Body of pancreas (tissue), 4 donors: ENCODE measurements at places on chromosomes 12 and 14. TPM values are rescaled to one million over a fixed set of nuclear protein-coding genes. Genes with fewer than 3 reads are reported as not detected.

- no peak for DNase-seq
Observed at GRCh38 chr14:75636100-75636692, 24.5 kb downstream of the ERG28 start.

- DNase-seq, result no peak
Observed at GRCh38 chr12:46470036-46470627, 97.6 kb upstream of the SLC38A2 start.

- DNase-seq, result no peak
Observed at GRCh38 chr12:101759396-101760047, 20.3 kb upstream of the SYCP3 start.

CCDC77 gene
- total RNA-seq, result 2.9 TPM
